Brain (organoid and tissue), 16 donors: ENCODE measurements at places on chromosomes 7 and 10.
A peak's percentile ranks its signal among the peaks of the same experiment; 100 is the strongest.

DNA sequence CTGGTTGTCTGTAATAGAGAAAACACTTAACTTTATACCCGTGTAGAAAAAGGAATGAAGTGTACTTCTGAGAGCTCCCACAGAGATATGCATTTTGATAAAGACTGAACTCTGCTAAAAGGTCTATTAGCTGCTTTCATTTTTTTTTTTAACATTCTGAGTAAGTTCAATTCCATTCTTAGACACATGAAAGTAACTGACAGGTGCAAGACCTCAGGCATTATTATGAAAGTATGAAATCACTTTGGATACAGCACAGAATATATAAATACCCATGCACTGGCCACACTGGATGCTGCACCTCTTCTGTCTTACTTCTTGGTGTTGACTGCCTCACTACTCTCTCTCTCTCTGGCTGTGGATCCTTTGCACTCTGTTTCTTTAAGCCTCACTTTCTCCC lies 46.2 kb downstream of the VWDE start:
- no peak for DNase-seq

GRCh38 chr7:150368884-150369747 lies 494 bp downstream of the REPIN1 start:
- DNase-seq, result peak; percentile 87

- peak; percentile 53 for DNase-seq
Observed at GRCh38 chr7:47351233-47352154, 230.4 kb downstream of the TNS3 start.

DNA sequence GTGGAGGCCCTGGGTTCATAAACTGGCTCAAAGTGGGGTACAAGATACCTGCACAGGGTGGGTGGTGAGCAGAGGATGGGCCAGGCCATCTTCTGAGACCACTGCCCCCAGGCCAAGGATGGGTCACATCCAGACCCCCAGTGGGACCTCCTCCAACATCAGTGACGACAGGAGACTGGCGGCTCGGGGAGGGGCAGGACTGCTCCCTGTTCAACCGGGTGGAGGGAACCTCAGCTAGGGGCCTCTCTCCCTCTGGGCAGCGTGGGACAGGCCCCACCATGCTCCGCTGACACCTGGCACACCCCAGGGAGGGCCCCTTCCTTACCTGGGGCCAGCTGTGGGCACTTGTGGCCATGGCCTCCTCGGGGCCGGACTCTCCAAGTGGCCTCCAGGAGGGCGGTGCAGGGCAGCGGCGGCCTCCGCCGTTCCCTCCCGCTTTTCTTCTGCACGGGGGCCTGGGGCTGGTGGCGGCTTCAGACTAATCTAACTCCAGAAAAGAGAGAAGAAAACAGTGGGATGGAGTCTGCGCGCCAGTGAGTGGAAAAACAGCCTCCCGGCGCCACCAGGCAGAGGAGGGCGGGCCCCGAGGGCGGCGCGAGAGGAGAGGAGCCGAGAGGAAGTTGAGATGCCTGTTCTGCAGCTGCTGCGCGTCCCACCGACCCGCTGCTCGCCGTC lies at the start of gene CALHM2:
TSS of gene CALHM2 (minus strand) at position 540 of the 675 bp plus-strand sequence. CDS start 2,429 bp downstream, outside the sequence.
- DNase-seq, result peak; percentile 47

DNA sequence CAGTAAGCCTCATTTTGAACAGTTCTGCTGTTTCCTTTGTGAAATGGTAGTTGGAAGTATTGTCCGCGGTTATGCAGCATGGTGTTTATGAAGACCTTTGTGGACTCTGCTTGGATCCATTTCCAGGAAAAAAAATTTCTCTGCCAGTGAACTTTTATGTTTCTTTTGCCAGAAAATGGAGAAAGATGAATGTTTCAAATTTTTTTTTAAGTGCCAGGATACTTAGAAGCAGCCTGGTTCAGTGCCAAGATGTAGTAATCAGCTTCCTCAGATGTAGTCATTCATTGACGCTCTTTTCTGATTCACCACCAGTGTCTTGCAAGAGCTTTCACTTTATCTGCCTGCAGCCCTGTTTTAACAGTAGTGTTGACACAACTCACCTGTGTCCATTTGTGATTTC lies 258.2 kb downstream of the SDK1 start:
- DNase-seq, result peak; percentile 28

GRCh38 chr7:90236721-90237289 lies 8.2 kb upstream of the CFAP69 start:
- DNase-seq, result no peak

GRCh38 chr7:33129806-33130153 lies 416 bp downstream of the BBS9 start:
- no peak for DNase-seq
